H9 (cell line): ENCODE measurements at places on chromosomes 2 and 18. TPM values are rescaled to one million over a fixed set of nuclear protein-coding genes. Genes with fewer than 3 reads are reported as not detected.

- no peak for DNase-seq
These were observed 65.6 kb downstream of the IRS1 start for GRCh38 chr2:226733927-226734564.

DNA sequence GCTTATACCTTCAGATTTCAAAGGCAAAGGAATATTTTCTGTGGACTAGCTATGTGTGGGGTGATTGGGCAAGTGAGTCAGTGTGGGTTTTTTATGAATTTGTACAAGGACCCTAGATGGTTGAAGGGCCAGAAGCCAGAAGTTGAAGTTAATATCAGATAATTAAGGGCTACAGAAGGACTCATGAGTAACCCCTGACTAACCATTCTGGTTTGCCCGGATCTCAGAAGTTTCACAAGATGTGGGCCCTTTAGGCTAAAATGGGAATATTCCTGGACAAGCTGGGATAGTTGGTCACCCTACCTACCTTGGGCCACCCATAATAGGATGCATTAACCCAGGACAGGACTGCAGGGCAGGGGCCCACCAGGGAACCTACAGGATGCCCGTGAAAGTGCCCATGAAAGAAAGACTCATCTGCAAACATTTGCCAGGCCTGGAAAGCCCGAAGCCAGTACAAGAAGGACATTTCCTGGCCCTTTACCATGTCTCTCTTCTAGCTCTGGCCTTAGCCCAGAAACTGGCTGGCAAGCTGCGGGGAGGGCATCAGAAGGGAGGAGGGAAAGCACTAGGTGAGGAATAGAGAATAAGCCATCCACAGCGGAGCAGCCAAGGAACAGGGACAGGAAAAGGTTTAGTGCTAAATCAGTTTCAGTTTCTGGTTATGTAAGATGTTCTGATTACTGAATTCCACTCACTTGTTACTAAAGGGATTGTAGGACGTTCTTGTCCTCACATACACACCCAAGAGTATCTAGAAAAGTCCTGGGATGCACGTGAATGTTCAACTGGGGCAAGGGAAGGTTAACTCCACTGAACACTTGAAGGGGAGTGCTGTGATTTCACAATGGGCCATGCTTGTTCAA is 33.6 kb downstream of the GCG start:
- no peak for DNase-seq

- DNase-seq = no peak
These were observed 96.9 kb upstream of the POU3F3 start for GRCh38 chr2:104757056-104757455.

DNA sequence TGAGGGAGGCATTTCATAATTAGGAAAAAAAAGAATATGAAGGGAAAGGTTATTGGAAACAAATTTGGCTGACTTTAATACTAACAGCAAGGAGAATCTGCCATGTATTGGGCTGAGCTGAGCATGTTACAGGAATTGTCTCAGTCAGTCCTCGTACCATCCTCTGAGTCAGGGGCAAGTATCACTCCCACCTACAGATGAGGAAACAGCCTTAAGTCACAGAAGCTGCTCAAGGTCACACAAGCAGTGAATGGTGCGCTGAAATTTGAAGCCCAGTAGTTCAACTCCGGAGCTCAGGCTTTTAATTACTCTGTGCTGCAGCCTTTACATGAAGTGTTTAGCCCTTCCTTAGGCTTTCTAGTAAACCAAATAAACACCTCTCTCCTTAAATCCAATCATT is 17.3 kb downstream of the PROKR1 start:
- no peak for DNase-seq

Gene SCN3A
- total RNA-seq = not detected in 2 replicates
